Posterior vena cava (tissue), 2 donors: ENCODE measurements at places on chromosomes 7 and 10.

- no peak for DNase-seq
These were observed 8.1 kb downstream of the TRIM8 start for GRCh38 chr10:102652170-102652916.

GRCh38 chr10:96130326-96130995, 364 bp downstream of the ZNF518A start:
- DNase-seq: peak; percentile 90

- no peak for DNase-seq
These were observed 3.4 kb downstream of the FAM24B start for GRCh38 chr10:122875843-122876466.

DNA sequence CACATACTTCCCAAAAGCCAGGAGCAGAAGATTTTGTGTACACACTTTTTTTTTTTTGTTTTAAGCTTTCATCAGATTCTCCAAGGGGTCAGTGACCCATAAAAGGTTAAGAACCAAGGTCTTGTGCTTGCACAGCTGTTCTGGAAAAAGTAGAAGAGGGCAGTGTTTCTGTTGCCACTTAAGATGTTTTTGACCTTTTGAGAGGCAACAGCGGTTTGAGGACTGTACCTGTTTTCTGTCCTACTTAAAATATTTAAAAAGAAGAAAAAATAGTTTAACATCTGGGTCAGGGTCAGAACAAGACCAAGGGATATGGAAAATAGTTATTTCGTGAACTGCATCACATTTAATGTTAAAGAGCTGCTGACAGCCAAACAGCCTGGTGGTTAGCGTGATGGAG, 32.9 kb downstream of the AUTS2 start:
- DNase-seq: no peak

GRCh38 chr10:114482480-114483304, 78.4 kb upstream of the AFAP1L2 start:
- DNase-seq: no peak

- DNase-seq: no peak
These were observed 430.9 kb downstream of the POM121L12 start for GRCh38 chr7:53466371-53466770.

- DNase-seq: no peak
These were observed 12.5 kb upstream of the IL2RA start for GRCh38 chr10:6074489-6075301.

GRCh38 chr10:93073539-93074146, at the start of gene CYP26A1:
Gene CYP26A1, plus strand, starts transcription at chr10:93073893. Its CDS starts 42 bp downstream, at chr10:93073935.
- no peak for DNase-seq
